ENCODE measurements at places on chromosomes 4 and X. TPM values are rescaled to one million over a fixed set of nuclear protein-coding genes. Genes with fewer than 3 reads are reported as not detected.

MAGEA12 gene
- total RNA-seq: not detected

- DNase-seq: no peak
Measured at GRCh38 chrX:105874790-105875189, 52.5 kb downstream of the NRK start.

NCAPG gene
- total RNA-seq: 2.2 TPM

FRMD7 gene
- not detected for total RNA-seq

Measured in lower lobe of right lung (tissue), 2 donors.